ENCODE measurements at places on chromosomes 3 and 15.

DNA sequence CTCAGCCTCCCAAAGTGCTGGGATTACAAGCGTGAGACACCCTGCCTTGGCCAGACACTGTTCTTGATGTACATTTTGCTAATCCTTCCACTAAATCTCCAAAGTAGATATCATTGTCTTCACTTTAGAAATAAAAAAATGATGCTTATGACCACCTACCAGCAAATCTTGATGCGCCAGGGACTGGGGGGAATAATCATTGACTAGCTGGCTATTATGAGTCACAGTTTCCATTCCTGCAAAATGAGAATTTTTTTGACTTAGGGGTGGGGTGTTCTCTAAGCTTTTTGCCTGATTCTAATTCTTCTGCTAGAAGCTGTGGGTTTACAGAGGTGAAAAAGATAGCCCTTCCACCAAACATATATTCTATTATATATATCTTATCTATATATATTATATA is 17.1 kb upstream of the RFC4 start:
- DNase-seq, result peak; percentile 72

DNA sequence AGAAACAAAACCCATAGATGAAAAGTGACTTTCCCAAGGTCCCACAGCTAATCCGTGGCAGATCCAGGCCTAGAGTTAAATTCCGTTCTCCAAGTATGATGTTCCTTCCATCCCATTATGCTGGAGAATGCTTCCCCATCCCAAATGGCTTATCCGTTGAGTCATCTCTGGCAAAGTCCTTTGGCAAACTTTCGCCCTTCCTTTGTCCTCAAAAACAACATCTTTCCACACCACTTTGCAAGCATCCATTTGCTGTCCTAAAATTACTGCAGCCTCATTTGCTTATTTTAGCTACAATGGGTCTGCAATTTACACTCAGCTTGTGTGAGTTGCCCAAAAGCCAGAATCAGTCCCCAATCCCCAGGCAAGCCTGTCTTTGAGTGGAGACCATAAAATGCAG is 304.0 kb upstream of the TLE3 start:
- DNase-seq, result no peak

GRCh38 chr3:102391491-102391890 is 43.3 kb upstream of the ZPLD1 start:
- no peak for DNase-seq

GRCh38 chr3:127534564-127534963 is 56.0 kb downstream of the TPRA1 start:
- no peak for DNase-seq

DNA sequence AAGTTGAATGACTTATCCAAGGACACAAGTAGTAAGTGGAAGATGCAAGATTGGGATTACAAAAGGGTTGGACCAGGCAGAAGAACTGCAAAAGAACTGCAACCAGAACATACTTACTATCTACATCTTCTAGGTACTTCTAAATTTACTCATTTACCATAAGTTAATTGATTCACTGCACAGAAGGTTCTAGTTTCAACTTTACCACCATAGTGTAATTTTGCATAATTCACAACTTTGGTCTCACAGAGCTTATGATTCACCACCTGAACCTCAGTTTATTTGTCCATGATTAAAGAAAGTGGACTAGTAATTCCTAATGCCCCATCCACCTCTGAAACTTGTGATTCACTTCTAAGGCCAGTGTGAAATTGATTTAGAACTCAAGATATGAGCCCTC is 236.8 kb upstream of the UBE2E2 start:
- no peak for DNase-seq

- DNase-seq, result no peak
These were observed 15.3 kb downstream of the RLBP1 start for GRCh38 chr15:89205991-89206585.

GRCh38 chr15:56883088-56883487 is 35.4 kb upstream of the TCF12 start:
- DNase-seq, result no peak

GRCh38 chr3:14789640-14790285 is 29.0 kb upstream of the FGD5 start:
- no peak for DNase-seq

- peak; percentile 39 for DNase-seq
These were observed 552.4 kb upstream of the CCDC54 start for GRCh38 chr3:106824856-106825255.

DNA sequence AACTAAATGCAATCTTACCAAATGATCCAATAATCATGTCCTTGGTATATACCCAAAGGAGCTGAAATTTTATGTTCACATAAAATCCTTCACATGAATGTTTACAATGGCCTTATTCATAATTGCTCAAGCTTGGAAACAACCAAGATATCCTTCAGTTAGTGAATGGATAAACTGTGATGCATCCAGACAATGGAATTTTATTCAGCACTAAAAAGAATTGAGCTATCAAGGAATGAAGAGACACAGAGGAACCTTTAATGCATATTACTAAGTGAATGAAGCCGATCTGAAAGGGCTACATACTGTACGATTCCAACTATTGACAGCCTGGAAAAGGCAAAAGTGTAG is 168.4 kb downstream of the PDE8A start:
- no peak for DNase-seq

DNA sequence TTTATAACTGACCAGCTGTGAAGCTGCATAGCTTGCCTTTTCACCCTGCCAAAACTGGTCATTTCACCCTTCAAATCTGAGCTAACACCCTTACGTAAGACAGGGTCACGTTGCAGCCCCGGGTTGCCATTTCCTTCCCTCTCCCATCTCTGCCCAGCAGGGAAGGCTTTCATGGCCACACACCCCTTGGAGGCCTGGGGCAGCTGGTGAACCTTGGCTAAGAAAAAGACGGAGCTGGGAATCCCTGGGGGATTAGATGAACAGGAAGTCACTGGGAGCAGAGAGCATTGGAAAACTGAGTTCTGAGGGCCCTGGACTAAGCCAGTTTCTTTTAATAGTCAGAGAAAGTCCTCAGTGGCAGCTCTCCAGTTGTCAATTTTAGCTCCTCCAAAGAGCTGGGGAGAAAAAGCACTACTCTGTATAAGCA is 67.8 kb downstream of the TTC23 start:
- no peak for DNase-seq

Measured in ACHN (cell line).